Activated naive CD8-positive, alpha-beta T cell treated with anti-CD3 and anti-CD28 coated beads, Interleukin-2, amount 10 ng/mL, durations not matched to agents 7 days and 5 days (primary cell): ENCODE measurements at places on chromosomes 4 and X. TPM values are rescaled to one million over a fixed set of nuclear protein-coding genes. Genes with fewer than 3 reads are reported as not detected.
A peak's percentile ranks its signal among the peaks of the same experiment; 100 is the strongest.

DNA sequence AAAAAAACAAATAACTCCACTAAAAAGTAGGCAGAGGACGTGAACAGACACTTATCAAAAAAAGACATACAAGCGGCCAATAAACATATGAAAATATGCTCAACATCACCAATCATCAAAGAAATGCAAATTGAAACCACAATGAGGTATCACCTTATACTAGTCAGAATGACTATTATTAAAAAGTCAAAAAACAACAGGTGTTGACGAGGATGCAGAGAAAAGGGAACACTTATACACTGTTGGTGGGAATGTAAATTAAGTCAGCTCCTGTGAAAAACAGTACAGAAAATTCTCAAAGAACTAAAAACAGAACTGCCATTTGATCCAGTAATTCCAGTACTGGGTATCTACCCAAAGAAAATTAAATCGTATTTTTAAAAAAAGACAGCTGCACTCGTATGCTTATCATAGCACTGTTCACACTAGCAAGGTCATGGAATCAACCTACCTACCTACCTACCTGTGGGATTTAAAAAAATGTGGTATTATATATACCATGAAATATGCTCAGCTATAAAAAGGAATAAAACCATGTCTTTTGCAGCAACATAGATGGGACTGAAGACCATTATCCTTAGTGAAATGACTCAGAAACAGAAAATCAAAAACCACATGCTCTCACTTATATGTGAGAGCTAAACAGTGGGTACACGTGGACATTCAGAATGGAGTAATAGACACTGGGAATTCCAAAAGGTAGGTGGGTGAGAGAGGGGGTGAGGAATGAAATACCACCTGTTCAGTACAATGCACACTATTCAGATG is 24.8 kb upstream of the PTPN13 start:
- H3K36me3 ChIP-seq, result no peaks in the 10 kb centered on the region
- peaks cover 2% of the 10 kb centered on the region for H3K27me3 ChIP-seq
- no peak for DNase-seq
- no peak overlapping the region for H3K27ac ChIP-seq

UGT2B15 gene
- total RNA-seq, result not detected

RNF212 gene
- 7.3 TPM for total RNA-seq

- DNase-seq, result peak; percentile 25
- H3K36me3 ChIP-seq, result no peaks in the 10 kb centered on the region
- H3K4me1 ChIP-seq, result peaks cover 10% of the 10 kb centered on the region
- peak overlapping the region; percentile 24 for H3K4me3 ChIP-seq
Observed at GRCh38 chrX:135477576-135477975, 42.9 kb upstream of the INTS6L start.

GRCh38 chr4:36286481-36286871 is 5.1 kb downstream of the DTHD1 start:
- H3K4me3 ChIP-seq, result peak overlapping the region; percentile 69
- peak overlapping the region; percentile 93 for H3K27ac ChIP-seq
- H3K36me3 ChIP-seq, result peaks cover 17% of the 10 kb centered on the region
- DNase-seq, result no peak
- H3K27me3 ChIP-seq, result peaks cover 7% of the 10 kb centered on the region

VEGFD gene
- total RNA-seq, result not detected

CXCL6 gene
- total RNA-seq, result not detected

GRCh38 chr4:69843932-69844331 is 16.0 kb downstream of the SULT1E1 start:
- H3K27ac ChIP-seq, result no peak overlapping the region
- H3K4me3 ChIP-seq, result no peak overlapping the region
- H3K36me3 ChIP-seq, result no peaks in the 10 kb centered on the region

DNA sequence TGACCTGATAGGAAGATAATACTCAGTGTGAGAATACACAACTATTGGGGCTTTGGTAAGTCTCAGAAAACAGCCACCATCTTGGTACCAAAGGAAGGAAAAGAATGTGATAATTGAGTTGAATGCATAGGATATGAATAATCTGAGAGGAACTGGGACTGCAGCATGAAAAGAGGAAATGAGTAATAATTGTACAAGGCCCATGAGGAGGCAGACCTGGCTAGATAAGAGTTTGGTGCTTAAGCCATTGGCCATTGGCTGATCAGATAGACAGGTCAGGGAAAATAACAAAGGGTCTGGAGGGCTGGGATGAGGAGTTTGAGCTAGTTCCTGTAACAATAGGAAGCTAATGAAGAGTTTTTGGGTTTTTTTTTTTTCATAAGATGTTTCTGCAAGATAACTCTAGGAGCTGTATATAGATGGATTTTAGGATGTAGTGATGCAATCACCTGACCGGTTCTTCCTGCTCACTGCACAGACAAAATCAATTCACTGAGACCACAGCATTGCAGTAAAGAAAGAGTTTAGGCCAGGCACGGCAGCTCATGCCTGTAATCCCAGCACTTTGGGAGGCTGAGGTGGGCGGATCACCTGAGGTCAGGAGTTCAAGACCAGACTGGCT is 5.3 kb upstream of the TRMT2B start:
- peaks cover 8% of the 10 kb centered on the region for H3K4me1 ChIP-seq
- no peak for DNase-seq
- no peaks in the 10 kb centered on the region for H3K27me3 ChIP-seq
- peak overlapping the region; percentile 74 for H3K27ac ChIP-seq
- H3K36me3 ChIP-seq, result peaks cover 2% of the 10 kb centered on the region

PFKFB1 gene
- total RNA-seq, result 0.65 TPM

ADAMTS3 gene
- not detected for total RNA-seq

DNA sequence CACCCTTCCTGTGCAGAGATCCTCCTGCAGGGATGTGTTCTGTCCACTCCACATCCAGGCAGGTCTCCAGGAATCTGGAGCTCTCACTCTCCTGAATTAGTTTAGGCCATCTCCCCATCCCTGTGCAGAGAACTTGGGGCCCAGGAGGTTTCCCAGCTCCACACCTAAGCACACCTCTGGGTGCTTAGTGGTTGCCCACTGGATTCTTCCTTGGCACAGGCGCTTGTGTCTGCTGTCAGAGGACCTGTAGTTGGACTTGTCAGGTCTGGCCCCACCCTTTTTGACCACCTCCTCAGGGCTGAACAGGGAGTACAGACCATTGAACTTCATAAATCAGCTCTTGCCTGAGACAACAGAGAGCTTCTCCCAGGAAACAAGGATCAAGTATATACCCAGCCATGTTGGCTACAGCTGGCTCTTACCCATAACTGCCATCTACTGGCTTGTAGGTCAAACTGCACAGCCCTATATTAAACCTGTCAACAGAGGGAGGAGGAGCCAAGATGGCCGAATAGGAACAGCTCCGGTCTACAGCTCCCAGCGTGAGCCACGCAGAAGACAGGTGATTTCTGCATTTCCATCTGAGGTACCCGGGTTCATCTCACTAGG is 275.5 kb downstream of the PPARGC1A start:
- no peak for DNase-seq
- no peaks in the 10 kb centered on the region for H3K27me3 ChIP-seq
- no peaks in the 10 kb centered on the region for H3K36me3 ChIP-seq
- H3K4me1 ChIP-seq, result no peaks in the 10 kb centered on the region
- H3K27ac ChIP-seq, result no peak overlapping the region
- no peak overlapping the region for H3K4me3 ChIP-seq

GRCh38 chr4:159682996-159683395 is 580.1 kb downstream of the RAPGEF2 start:
- no peaks in the 10 kb centered on the region for H3K27me3 ChIP-seq
- H3K27ac ChIP-seq, result no peak overlapping the region
- H3K4me1 ChIP-seq, result no peaks in the 10 kb centered on the region
- no peak overlapping the region for H3K4me3 ChIP-seq
- no peak for DNase-seq

- no peak overlapping the region for H3K27ac ChIP-seq
- H3K4me1 ChIP-seq, result no peaks in the 10 kb centered on the region
- DNase-seq, result no peak
- H3K27me3 ChIP-seq, result no peaks in the 10 kb centered on the region
- no peaks in the 10 kb centered on the region for H3K36me3 ChIP-seq
- no peak overlapping the region for H3K4me3 ChIP-seq
Observed at GRCh38 chr4:74110670-74111069, 11.7 kb upstream of the CXCL2 start.

NHSL2 gene
- 1.6 TPM for total RNA-seq

INPP4B gene
- 43.0 TPM for total RNA-seq

- H3K36me3 ChIP-seq, result no peaks in the 10 kb centered on the region
- H3K4me1 ChIP-seq, result no peaks in the 10 kb centered on the region
- H3K27me3 ChIP-seq, result no peaks in the 10 kb centered on the region
- H3K27ac ChIP-seq, result no peak overlapping the region
- H3K4me3 ChIP-seq, result no peak overlapping the region
- DNase-seq, result no peak
Observed at GRCh38 chrX:26613956-26614355, 398.0 kb downstream of the MAGEB5 start.

DNA sequence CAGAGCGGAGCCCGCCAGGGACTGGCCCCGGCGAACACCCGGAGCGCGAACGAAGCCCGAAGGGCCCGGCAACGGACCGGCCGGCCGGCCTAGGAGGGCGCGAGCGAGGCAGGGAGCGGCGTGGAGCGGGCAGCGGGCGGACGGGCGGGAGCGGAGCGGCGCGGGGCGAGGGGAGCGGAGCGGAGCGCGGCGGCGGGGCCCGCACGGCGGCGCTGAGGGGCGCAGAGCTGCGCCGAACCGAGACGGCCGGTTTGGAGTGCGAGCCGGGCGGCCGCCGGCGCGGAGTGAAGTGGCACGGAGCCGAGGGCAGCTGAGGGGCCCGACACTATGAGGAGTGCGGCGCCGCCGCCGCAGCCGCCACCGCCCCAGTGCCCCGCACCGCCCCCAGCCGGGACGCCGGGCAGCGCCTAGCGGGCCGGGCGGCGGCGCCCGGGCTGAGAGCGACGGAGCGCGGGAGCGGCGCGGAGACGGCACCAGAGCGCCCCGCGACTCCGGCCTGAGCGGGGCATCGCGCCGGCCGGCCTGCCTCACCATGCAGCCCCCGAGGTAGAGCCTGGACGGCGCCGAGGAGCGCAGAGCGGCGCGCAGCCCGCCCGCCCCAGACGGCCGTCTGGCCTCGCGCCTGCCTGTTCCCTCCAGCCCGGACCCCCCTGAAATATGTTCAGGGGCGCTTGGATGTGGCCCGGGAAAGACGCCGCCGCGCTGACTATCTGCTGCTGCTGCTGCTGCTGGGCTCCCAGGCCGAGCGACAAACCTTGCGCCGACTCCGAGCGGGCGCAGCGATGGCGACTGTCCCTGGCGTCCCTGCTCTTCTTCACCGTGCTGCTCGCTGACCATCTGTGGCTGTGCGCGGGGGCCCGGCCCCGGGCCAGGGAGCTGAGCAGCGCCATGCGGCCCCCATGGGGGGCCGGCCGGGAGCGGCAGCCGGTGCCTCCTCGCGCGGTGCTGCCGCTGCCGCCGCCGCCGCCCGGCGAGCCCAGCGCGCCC is 793 bp downstream of the NALF2 start:
- no peaks in the 10 kb centered on the region for H3K36me3 ChIP-seq
- peaks cover 2% of the 10 kb centered on the region for H3K4me1 ChIP-seq
- H3K27me3 ChIP-seq, result peaks cover 17% of the 10 kb centered on the region

- H3K4me1 ChIP-seq, result peaks cover 7% of the 10 kb centered on the region
- H3K27me3 ChIP-seq, result peaks cover 3% of the 10 kb centered on the region
- peak overlapping the region; percentile 58 for H3K4me3 ChIP-seq
- peaks cover 1% of the 10 kb centered on the region for H3K36me3 ChIP-seq
- H3K27ac ChIP-seq, result no peak overlapping the region
- DNase-seq, result no peak
Observed at GRCh38 chrX:13565511-13565910, 3.9 kb upstream of the EGFL6 start.

- no peaks in the 10 kb centered on the region for H3K27me3 ChIP-seq
- DNase-seq, result no peak
- no peaks in the 10 kb centered on the region for H3K4me1 ChIP-seq
Observed at GRCh38 chr4:172652369-172652768, 516.2 kb upstream of the GALNT7 start.

GRCh38 chrX:144627947-144628346 is 619.4 kb upstream of the SPANXN1 start:
- no peak for DNase-seq
- no peaks in the 10 kb centered on the region for H3K36me3 ChIP-seq
- H3K4me1 ChIP-seq, result no peaks in the 10 kb centered on the region

TREX2 gene
- 3.1 TPM for total RNA-seq

- H3K27ac ChIP-seq, result no peak overlapping the region
- H3K36me3 ChIP-seq, result no peaks in the 10 kb centered on the region
- no peaks in the 10 kb centered on the region for H3K27me3 ChIP-seq
- DNase-seq, result no peak
Observed at GRCh38 chr4:106473515-106473914, 104.9 kb upstream of the GIMD1 start.

RNF128 gene
- not detected for total RNA-seq

GRCh38 chrX:68416592-68416991 is 16.7 kb downstream of the OPHN1 start:
- no peak overlapping the region for H3K4me3 ChIP-seq
- no peak for DNase-seq

DNA sequence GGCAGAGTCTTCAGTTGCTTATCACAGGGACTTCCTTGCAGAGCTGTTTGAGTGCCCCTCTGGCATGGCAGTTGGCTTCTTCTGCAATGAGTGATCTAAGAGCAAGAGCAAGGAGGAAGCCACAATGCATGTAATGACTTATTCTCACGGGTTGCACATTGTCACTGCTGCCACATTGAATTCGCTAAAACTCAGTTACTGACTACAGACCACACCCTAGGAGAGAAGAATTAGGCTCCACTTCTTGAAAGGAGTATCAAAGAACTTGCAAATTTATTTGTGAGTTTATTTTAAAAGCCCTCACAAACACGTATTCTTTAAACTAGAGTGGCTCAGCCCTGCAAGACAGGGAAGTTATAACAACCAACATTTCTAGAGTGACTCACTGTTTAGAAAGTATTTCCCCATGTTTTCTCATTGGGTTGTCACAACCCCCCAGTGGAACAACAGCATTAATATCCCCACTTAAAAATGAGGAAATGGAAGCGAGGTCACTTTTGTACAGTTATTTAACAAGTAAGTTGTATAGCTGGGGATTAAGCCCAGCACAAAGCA is 32.4 kb upstream of the RBPJ start:
- DNase-seq, result no peak
- H3K27ac ChIP-seq, result no peak overlapping the region
- H3K36me3 ChIP-seq, result no peaks in the 10 kb centered on the region
- no peak overlapping the region for H3K4me3 ChIP-seq
- peaks cover 2% of the 10 kb centered on the region for H3K27me3 ChIP-seq
- peaks cover 9% of the 10 kb centered on the region for H3K4me1 ChIP-seq

DNA sequence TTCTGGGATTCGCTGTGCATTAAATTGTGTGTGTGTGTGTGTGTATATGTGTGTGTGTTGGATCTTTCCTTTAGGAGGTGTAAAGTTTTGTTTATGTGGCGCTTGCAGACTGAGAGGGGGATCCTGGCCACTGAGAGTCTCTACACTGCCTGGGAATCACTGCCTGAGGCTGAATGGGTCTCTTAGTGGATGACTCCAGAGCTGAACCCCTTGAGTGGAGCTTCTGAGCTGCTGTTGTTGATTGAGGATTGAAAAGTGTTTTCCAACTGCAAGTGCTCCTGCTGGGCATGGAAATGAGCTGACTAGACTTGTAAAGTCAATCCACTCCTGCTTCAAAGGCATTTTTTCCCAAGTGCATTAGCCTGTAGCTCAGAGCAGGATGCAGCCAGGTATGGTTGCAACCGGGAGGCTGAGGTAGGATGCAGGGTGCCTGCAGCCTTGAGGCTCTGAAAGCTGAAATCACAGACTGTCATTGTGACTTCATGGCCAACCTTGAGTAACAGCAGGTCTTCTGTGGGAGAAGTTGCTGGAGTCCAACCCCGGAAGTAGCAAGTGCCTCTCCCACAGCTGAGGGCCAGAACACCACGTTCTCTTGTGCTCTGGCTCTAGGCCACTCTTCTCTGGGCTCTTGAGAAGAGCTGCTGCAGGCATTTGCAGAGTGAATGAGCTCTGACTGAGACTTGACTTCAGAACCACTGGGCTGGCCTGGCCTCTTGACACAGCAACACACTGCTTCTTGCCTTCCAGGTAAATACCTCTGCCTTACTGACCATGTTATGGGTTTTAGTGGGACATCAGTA is at the start of gene TBX22:
TSS of gene TBX22 (plus strand) at position 613 of the 800 bp plus-strand sequence. CDS start 7,517 bp downstream, outside the sequence.
- H3K27ac ChIP-seq, result no peak within 1 kb of the TSS
- DNase-seq, result no peak
- no peaks in the 10 kb centered on the region for H3K4me1 ChIP-seq
- peaks cover 4% of the 10 kb centered on the region for H3K27me3 ChIP-seq

SPARCL1 gene
- not detected for total RNA-seq
